ENCODE measurements at places on chromosomes 6 and 20. TPM values are rescaled to one million over a fixed set of nuclear protein-coding genes. Genes with fewer than 3 reads are reported as not detected.

The GSTA3 gene
- total RNA-seq = not detected

The RXRB gene
- total RNA-seq = 21.7 TPM

The GPLD1 gene
- 0.93 TPM for total RNA-seq

The ROMO1 gene
- 331 TPM for total RNA-seq

The TGM2 gene
- total RNA-seq = 445 TPM

The TSBP1 gene
- not detected for total RNA-seq

The TRAM2 gene
- total RNA-seq = 31.5 TPM

The SIRPB1 gene
- total RNA-seq = 0.84 TPM

The TGM3 gene
- total RNA-seq = not detected

The C6orf118 gene
- total RNA-seq = 0.34 TPM

The ZNF341 gene
- total RNA-seq = 5.7 TPM

The AGER gene
- total RNA-seq = 1.8 TPM

The C6orf141 gene
- 13.5 TPM for total RNA-seq

The FYN gene
- 7.4 TPM for total RNA-seq

The CAGE1 gene
- not detected for total RNA-seq

The METTL24 gene
- not detected for total RNA-seq

The ECT2L gene
- total RNA-seq = not detected

The POPDC3 gene
- total RNA-seq = 24.1 TPM

The PAX1 gene
- 0.09 TPM for total RNA-seq

The KCNQ5 gene
- total RNA-seq = 1.2 TPM

The SEMG1 gene
- not detected for total RNA-seq

The UBE2V1 gene
- 111 TPM for total RNA-seq

The TP53TG5 gene
- not detected for total RNA-seq

The IL17A gene
- not detected for total RNA-seq

The DDX43 gene
- total RNA-seq = not detected

The FOXC1 gene
- 8.2 TPM for total RNA-seq

The SCRT2 gene
- total RNA-seq = not detected

The GMPR gene
- 3.8 TPM for total RNA-seq

The PPP1R3G gene
- total RNA-seq = 1.4 TPM

The PTPRT gene
- total RNA-seq = not detected

The WFDC10B gene
- total RNA-seq = not detected

The ADGRB3 gene
- total RNA-seq = not detected

The OR2B6 gene
- not detected for total RNA-seq

The LAMA2 gene
- 0.68 TPM for total RNA-seq

The ADGB gene
- total RNA-seq = not detected

The CRISP2 gene
- total RNA-seq = not detected

The BTNL2 gene
- not detected for total RNA-seq

The NOTCH4 gene
- 0.63 TPM for total RNA-seq

The RAB32 gene
- 35.5 TPM for total RNA-seq

The NR2E1 gene
- total RNA-seq = 0.09 TPM

The MCM3 gene
- total RNA-seq = 77.1 TPM

Measured in A549 treated with ZK216348 at 1 μM for 4 hours (cell line).